IPS DF 6.9 (cell line): ENCODE measurements at places on chromosomes 12 and 14.

GRCh38 chr12:57839996-57840395, 6.5 kb downstream of the CTDSP2 start:
- DNase-seq: no peak

DNA sequence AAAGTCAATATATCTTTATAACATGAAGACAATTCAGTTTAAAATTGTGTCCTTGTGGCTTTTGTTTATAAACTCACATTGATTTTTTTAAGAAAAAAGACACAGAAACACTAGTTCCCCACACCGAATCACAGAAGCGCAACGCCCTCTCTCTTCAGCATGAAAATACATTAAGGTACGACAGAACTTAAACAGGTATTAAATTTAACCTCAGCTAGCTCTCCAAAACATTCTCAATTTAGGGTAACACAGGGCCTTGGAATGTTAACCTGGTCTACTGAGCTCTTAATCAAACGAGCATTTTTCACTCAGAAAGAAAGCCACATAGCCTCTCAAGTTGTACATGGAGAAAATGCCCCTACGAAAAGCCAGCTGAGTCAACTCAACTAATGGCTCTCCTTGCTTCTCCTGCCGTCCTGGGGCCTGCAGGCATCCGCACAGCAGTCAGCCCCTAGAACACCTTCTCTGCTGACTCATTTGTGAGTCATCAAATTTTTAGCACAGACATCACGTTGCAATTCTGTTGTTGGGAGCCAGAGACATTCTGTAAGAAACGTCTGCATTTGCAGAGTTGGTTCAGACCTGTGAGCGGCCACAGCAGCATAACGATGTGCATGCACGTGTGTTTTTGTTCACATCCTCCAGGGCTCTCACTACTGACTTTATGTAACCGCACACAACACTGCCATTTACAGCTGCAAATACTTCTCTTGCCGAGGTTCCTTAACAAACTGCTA, 141.6 kb downstream of the ITPR2 start:
- peak; percentile 16 for DNase-seq

GRCh38 chr14:34368115-34368970, 93.7 kb downstream of the SPTSSA start:
- DNase-seq: no peak

DNA sequence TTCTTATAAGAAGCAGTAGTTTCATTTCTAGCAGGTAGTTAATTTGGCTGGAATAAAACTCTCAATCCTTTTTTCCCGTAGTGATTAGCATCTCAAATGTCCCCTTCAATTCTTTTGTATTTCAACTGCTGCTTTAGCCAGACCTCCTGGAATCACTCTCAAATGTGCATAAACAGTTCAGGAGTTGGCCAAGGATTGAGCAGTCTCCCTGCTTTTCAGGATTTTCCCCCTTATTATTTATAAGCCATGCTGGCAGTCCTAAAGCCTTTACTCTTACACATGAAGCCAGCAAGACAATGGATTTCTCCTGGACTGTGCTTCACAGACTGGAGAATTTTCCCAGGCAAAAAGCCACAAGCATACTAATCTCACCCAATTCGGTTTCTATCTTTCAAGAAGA, 950.1 kb downstream of the VRK1 start:
- DNase-seq: no peak

- no peak for DNase-seq
Observed at GRCh38 chr12:111406474-111407376, 1.0 kb downstream of the SH2B3 start.

DNA sequence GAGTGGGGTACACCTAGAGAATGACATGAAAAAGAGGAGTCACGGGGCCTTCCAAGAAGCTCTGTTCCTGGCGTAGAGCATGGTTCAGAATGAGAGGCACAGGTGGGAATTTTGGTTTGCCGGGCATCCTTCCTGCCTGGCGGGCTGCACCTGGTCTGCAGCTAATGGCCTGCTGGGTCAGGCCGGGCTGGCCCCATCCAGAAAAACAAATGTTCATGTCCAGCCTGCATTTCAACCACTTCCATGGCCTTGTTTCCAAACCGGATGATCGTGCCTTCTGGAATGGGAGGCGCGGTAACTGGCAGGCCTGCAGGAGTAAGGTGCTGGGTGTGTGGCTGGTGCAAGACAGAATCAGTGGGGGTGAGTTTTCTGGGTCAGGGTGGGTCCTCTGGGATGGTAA, 14.4 kb downstream of the TEAD4 start:
- no peak for DNase-seq

GRCh38 chr12:108638141-108638827, 4.6 kb upstream of the SELPLG start:
- no peak for DNase-seq

GRCh38 chr12:40963751-40964150, 224.4 kb upstream of the PDZRN4 start:
- DNase-seq: no peak

DNA sequence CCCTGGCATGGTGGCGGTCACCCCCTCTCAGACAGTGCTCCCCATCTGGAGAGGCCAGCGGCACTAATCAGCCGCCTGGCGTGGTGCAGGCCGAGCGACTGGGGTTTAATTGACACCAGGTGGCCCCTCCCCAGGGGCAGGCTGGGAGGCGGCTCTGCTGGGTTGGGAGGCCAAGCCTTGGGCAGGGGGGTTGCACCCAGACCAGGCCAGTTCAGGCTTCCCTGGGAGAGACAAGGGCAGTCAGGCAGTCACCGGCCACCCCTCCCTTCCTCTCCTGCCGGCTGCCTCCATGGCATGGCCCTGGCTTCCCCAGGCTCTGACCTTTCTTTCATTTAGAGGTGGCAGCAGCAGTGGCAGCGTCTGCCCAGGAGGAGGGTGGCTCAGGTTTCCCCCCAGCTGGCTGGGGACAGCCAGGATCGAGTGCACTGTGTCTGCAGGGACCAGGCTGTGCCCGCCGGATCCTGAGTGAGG, 78.1 kb upstream of the NOS1 start:
- DNase-seq: no peak

DNA sequence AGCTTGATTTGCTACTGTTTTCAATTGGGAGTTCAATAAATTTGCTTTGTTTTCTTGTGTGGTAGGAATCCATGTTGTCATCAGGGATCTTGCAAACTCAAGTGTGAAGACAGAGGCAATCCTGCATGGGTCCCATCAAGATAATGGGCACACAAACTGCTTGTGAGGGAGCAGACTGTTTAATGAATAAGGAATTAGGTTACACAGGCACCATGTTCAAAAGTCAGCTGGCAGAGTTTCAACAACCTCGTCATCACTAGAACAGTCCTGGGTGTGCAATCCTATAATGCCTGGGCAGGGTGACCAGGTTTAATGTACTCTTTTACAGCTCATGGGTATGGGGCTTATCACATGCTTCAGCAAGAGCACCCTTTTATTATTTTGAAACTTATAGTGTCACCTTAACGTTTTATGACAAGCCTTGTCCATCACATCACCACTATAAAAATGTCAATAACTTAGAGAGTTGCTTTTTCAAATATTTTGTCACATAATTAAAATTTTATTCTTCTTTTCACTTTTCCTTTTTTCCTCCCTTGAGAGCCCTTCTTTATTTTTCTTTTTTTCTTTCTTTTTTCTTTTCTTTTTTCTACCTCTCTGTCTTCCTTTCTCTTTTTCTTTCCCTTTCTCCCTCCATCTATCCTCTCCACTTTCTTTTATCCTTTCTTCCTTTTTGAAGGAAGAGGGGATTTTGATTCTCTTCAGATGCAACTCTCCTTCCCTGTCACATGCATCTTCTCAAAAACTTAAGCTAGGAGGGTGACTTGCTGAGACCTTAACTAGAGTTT, 252.2 kb upstream of the ATP2B1 start:
- no peak for DNase-seq

DNA sequence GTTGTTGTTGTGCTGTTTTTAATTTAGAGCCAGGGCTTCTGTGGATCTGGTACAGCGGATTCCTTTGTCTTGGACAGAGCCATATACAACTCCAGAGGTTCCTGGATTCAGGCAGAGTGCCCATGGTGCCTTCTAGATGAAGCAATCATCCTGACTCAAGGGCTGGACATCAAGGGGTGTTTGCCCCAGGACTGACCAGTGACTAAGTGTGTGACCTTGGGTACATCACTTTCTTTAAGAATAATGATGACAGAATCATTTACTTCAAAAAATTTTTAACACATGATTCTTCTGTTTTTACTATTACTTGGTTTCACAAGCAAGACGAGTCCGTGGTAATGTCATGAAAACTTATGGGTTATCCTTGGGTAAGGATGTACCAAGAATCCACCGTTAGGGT, 397.3 kb downstream of the ZFP36L1 start:
- DNase-seq: no peak

GRCh38 chr12:82299319-82300025, 58.7 kb downstream of the CCDC59 start:
- no peak for DNase-seq

GRCh38 chr12:13173012-13173932, 23.3 kb upstream of the EMP1 start:
- DNase-seq: no peak

DNA sequence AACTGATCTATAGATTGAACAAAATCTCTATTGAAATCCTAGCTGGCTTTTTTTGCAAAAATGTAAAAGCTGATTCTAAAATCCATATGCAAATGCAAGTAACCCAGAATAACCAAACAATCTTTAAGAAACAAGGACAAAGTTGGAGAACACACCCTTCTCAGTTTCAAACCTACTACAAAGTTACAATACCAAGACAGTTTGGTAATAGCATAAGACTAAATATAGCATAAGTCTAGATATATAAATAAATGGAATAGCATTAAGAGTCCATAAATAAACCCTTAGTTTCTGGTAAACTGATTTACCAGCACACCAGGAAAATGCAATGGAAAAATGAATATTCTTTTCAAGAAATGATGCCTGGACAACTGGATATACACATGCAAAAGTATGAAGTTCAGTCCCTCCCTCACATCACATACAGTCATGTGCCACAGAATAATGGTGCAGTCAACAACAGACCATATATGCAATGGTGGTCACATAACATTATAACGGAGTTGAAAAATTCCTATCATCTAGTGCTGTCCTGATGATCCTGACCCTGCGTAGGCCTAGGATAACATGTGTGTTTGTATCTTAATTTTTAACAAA, 94.5 kb upstream of the GRIN2B start:
- no peak for DNase-seq

- no peak for DNase-seq
Observed at GRCh38 chr14:70641548-70642302, at the start of gene TTC9. TTC9 (plus strand) TSS chr14:70641916; CDS start chr14:70642130, 214 bp downstream.

GRCh38 chr12:9711664-9712063, 21.2 kb downstream of the CLECL1 start:
- no peak for DNase-seq

DNA sequence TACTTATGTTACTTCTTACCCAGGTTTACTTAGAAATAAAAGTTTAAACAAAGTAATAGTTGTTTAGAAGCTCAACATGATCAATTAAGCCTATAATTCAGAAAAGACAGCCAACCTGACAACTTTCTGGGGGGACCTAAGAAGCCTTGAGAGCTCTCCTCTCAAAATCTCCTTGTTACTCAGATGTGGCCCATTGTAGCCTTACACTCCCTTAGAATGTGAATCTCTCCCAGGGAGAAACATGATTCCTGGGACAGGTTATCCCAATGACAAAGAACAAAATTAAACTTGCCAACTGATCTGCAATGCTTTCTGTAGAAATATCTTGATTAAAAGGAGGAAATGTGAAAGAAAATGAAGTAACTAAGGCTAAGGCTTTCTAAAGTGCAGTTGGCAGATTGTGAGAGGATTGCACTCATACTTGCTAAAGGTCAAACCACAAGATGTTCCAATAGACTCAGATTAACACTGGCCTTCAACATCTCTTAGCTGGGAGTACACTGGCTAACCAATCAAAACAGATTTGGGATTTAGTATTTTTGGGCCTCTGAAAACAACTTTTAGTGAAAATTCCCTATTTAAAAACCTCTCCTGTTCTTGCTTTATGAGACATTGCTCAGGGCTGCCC, 72.3 kb upstream of the TMX1 start:
- DNase-seq: no peak

GRCh38 chr12:75705749-75706711, 194.6 kb upstream of the KRR1 start:
- DNase-seq: no peak

- no peak for DNase-seq
Observed at GRCh38 chr14:91521061-91521640, 11.0 kb upstream of the PPP4R3A start.

GRCh38 chr14:75310295-75311111, 31.9 kb downstream of the FOS start:
- no peak for DNase-seq

DNA sequence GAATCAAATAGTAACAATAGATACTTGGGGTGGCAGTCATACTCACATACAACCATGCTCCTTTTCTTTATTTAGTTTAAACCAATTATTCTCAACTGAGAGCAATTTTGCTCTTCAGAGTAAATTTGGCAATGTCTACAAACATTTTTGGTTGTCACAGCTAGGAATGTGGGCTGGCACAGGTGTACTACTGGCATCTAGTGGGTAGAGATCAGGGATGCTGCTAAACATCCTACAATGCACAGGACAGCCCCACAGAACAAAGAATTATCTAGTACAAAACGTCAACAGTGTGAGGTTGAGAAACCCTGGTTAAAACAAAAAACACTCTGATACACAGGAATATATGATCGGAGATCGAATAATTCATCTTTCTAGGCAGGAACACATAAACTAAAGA, 186.5 kb downstream of the NELL2 start:
- no peak for DNase-seq

DNA sequence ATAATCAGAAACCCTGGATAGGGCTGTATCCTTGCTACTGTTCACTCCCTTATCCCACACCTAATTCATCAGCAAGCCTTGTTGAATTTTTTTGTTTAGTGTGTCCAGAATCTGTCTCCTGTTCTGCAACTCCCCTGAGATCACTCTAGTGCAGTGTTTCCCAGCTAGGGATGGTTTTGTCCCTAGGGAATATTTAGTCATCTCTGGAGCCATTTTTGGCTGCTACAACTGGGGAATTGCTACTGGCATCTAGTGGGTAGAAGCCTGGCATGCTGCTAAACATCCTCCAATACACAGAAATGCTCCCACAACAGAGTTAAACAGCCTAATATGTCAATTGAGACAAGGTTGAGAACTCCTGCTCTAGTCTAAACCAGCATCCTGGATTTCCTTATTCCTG, 248.0 kb downstream of the NPAS3 start:
- no peak for DNase-seq

- no peak for DNase-seq
Observed at GRCh38 chr14:97709552-97709951, 912.4 kb downstream of the VRK1 start.
